ENCODE measurements at places on chromosomes 1 and 21.

DNA sequence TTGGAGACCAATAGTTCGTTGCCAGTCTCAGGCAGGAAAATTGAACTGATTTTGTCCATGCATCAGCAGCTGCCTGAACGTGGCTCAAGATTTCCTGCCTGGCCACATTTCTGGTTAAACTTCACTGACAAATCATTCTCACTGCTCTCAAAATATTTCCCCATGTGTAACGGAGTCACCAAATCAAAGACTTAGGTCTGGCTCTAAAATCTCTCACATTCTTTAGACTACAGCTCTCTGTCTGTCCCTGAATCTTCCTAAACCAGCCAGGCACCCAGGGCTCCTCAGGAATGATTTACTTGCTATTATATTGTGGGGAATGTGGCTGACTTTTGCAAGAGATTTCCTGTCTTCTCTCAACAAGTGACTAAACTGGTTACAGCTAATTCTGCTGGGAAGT is 49.2 kb upstream of the GJA8 start:
- DNase-seq = no peak

- no peak for DNase-seq
Measured at GRCh38 chr21:45431781-45432572, 27.0 kb downstream of the COL18A1 start.

GRCh38 chr1:51693419-51694155 is 76.7 kb downstream of the OSBPL9 start:
- no peak for DNase-seq

DNA sequence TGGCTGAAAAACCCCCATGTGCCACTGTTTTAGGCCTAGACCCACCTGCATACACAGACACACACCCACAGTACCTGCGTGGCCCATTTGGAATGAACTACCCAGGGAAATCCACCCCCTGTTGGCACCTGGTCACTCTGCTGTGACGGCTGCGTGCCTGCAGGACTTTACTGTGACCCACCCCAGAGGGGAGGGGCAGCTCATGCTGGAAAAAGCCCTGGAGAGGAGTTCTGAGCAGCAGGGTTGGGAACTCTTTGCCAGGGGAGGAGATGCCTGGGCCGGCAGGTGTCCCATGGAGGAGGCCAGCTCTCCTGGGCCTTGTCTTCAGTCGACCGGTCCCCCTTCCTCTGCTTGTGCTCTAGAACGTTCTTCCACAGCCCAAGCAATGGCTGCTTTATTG is 87.3 kb upstream of the CSF3R start:
- no peak for DNase-seq

DNA sequence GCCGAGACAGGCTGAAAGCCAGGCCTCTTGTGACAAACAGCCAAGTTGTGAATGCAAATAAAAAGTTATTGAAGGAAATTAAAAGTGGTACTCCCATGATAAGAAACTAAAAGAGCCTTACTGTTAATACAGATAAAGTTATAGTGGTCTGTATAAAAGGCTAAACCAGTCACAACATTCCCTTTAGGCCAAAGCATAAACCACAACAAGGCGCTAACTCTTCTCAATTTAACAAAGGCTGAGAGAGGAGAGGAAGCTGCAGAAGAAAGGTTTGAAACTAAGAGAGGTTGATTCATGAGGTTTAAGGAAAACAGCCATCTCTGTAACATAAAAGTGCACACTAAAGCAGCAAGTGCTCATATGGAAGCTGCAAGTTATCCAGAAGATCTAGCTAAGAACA is 10.7 kb downstream of the C1orf105 start:
- DNase-seq = no peak

DNA sequence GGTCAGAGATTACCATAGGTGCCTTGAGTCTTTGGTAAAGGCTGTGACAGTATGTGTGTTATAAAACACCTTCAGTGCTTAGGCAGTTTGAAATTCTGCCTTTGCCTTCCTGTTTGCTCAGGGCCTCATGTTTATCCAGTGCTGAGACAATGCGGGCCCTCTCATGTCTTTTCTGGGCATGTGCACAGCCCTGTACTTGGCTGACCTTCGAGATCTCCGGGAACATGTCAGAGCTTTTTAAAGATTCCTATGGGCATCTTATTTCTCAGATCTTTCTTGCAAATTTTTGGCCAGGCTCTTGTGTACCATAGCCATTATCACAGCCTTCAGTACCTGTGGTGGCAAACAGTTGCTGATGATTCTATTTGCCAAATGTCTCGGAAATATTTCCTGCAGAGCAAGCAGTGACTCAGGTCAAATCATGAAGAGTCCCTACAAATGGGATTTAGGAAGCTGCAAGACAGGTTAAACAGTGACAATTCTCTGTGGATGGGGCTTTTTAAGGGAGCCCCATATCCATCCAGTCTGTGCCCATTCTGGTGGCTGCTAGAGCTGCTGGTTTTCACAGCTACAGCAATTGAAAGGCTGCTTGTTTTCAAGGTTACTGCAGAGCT is 42.1 kb downstream of the HOOK1 start:
- DNase-seq = no peak

- no peak for DNase-seq
Measured at GRCh38 chr1:99829269-99829668, 20.9 kb upstream of the AGL start.

DNA sequence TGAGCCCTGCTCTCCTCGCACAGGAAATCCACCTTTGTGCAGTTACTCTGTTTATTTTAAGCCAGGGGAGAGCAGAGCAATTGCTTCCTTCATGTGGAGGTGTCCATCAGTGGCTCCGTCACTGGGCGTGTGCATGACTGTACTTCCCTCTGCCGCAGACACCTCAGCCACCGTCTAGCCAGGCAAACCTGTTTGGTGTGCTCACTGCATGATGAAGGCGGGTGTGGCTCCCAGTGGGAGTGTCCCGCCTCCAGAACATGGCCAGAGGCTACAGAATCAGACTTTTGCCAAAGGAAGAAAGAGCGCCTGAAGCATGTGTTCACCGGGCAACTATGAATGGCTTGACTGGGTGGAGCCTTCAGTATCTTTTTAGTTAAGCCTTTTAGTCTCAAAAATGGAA is 26.1 kb upstream of the LAMC2 start:
- DNase-seq = no peak

DNA sequence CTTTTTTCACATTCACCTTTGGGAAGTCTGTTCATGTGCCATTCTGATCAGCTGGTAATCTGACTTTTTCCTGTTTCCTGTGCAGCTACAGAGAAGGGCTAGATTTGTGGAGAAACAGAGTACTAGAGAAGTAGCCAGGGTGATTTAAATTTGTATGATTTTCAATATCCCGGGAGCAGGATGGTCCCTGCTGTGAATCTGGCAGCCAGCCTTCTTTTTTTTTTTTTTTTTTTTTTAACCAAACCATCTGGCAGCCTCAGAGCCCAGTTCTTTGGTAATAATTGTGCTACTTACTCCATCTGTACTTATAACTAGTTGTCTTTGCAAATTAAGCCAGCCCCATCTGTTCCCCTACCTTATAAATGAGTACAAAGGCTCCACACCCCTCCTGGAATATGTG is 248.6 kb upstream of the DEPDC1 start:
- no peak for DNase-seq

DNA sequence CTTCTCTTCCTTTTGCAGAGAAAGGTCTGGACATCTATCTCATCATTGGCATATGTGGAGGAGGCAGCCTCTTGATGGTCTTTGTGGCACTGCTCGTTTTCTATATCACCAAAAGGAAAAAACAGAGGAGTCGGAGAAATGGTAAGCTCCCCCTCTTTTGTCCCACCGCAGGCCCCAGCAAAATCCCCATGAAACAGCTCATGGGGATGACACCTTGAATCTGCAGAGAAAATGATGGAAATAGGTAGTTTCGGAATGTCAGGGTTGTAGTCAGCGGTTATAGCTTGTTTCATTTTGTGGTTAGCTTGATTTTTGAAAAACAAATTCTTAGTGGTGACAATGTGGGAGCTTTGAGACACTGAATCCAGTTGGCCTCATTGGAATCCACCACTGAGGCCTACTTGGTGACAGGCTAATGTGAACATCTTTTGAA is 10.3 kb downstream of the CD2 start:
- no peak for DNase-seq

DNA sequence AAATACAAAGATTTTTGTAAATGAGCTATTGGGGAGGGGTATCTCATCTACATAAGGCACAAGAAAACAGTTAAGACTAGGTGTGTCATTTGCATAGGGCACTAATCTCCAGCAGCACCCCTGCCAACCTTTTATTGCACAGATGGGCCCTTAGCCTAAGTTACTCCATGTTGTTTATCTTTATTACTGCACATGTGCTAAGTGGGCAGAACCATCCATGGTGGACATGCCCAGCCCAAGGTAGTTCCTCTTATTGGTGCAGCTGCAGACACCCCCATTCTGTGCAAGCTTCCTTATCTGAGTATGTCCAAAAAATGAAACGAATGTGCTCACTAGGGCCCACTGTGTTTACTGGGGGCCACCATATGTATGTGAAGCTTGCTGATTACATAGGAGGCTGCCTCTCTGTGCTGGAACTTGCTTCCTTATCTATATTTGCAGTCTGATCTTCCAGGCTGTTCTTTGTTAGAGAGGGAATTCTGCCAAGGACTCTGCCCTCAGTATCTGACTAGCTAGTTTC is 77.3 kb upstream of the NEK7 start:
- no peak for DNase-seq

DNA sequence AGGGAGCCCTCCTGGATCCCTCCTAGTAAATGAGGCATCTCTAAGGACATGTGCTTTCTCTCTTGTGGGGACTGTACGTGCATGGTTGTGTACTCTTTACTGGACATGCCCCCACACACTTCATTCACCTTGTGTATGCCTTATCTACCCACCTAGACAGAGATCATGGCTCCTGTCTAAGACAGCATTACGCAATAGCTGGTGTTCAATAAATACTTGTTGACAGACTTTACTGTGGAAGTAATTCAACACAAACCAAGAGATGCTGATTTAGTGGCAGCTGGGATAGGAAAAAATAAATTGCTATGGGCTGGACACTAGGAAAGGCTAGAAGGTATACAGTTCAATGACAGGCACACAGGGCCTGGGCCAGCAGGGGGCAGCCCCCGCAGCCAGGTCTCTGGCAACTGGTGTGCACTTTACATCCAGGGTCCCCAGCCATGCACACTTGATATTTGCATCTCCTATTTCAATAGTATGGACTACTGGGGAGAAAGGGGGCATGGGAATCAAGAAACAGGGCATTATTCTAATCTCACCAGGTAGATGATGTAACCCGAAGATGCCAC is 24.2 kb downstream of the TRABD2B start:
- no peak for DNase-seq

- DNase-seq = no peak
Measured at GRCh38 chr1:3775490-3776230, 3.1 kb downstream of the SMIM1 start.

GRCh38 chr1:6582370-6582769 is 2.6 kb downstream of the ZBTB48 start:
- no peak for DNase-seq

DNA sequence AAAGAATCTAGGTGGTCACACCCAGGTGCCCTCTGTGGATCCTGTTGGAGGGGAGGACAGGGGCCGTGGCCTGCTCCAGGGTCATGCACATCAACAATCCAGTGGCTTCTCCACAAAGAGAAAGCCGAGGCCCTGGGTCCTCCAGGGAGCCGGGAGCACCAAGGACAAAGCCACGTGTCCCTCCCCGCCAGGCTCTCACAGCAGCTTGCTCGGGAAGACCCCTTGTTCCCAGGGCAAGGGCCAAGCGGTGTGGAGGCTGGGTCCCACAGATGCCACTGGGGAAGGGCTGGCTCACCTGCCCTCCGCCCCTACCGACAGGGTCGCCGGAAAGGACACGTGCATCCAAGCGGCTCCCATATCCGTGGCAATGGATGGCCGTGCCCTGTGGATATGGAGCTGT is 192.9 kb upstream of the VAMP3 start:
- no peak for DNase-seq

- no peak for DNase-seq
Measured at GRCh38 chr1:100584761-100585745, 47.1 kb downstream of the GPR88 start.

DNA sequence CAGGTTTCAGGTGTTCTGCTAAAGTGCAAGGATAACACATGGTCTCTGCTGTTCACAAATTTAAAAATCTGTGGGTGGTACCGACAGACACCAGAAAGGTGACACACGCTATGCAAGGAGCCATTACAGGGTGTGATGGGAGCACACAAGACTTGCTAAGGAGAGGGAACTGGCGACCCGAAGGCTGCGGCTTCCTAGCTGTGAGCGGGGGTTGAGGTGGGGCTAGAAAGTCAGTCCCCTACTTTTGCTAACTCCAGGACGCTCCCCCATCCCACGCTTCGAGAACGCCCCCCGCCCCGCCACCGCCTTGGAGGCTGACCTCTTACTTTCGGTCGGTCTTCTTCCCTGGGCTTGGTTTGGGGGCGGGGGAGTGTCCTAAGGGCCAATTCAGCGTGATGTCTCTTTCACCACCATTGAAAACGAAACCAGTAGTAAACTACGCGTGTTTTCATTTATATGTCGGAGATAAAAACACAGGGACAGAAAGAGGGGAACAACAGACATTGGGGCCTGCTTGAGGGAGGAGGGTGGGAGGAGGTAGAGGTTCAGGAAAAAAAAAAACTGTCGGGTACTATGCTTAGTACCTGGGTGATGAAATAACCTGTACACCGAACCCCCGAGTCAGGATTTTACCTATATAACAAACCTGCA is 1.1 kb downstream of the CKS1B start:
- DNase-seq = no peak

- DNase-seq = no peak
Measured at GRCh38 chr21:45544449-45545235, 2.4 kb upstream of the SLC19A1 start.

- DNase-seq = no peak
Measured at GRCh38 chr1:175129182-175129581, 61.5 kb downstream of the TNN start.

DNA sequence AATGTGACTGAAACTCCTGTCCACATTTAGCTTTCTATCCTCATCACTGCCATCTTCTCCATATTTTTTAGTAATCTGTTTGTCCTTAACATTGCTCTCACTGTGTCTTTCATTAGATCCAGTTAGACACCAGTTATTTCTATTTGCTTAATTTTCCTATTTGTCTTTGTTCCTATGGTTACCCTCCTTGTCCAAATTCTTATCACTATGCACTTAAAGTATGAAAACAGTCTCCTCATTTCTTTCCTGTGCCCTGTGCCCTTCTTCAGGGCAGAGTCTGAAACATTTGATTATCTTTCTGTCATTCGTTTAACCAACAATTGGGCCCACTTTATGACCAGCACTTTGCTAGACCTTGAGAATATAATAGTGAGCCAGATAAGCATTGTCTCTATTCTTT is 64.2 kb downstream of the SLC30A7 start:
- DNase-seq = no peak

DNA sequence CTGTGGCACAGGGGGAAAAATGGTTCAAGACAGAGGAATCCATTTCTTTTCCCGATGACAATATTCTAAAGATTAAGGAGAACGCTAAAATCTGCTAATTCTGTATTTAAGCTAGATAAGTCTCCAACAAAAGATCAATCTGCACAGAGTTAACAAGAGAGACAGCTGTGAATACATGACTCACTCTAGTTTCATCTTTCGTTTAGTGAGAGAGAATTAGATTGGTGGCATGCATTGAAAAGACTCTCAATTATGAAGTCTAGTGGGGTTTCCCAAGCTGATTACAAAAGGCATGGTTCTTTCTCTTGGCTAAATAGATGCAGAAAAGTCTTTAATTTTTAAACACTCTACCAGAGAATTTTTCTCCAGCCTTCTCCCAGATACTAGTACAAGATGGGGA is 34.4 kb downstream of the CAPN9 start:
- no peak for DNase-seq

GRCh38 chr1:41657679-41658295 is 173.3 kb upstream of the EDN2 start:
- DNase-seq = no peak

Data from GDM1 (cell line).